ENCODE measurements at places on chromosomes 2 and 18.

GRCh38 chr18:56112013-56112749 is 524.2 kb upstream of the TCF4 start:
- no peak for DNase-seq

- no peak for DNase-seq
Measured at GRCh38 chr2:61807036-61807757, 46.7 kb downstream of the FAM161A start.

GRCh38 chr2:202780514-202781021 is 91.0 kb downstream of the ICA1L start:
- no peak for DNase-seq

GRCh38 chr2:75076088-75076487 is 117.6 kb downstream of the POLE4 start:
- no peak for DNase-seq

DNA sequence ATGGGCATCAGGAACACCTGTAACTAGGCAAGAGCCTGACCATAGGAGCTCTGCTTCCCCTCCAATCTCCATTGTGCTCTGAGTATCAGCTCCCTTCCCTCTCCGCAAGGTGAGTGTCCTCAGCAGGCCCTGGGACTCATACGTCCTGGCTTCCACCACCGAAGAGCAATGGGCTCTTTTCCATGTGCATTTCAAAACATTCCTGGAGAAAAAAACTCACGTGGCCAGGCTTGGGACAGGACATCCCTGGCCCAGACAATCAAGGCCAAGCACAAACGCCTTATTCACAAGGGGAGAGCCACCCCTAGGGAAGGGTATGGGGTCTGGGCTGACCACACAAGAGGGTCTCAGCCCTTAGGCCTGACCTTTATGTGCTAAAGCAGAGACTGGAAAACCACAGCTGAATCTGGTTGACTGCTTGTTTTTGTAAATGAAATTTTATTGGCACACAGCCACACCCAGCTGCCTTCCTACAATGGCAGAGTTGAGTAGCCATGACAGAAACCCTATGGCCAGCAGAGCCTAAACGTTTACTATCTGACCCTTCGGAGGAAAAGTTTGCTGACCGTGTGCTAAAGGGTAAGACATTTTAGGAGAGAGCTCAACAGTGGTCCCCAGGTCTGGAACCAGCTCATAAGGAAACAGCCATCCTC is 175.7 kb upstream of the ARL4C start:
- no peak for DNase-seq

- DNase-seq, result no peak
Measured at GRCh38 chr2:118748245-118748885, 99.1 kb downstream of the EN1 start.

DNA sequence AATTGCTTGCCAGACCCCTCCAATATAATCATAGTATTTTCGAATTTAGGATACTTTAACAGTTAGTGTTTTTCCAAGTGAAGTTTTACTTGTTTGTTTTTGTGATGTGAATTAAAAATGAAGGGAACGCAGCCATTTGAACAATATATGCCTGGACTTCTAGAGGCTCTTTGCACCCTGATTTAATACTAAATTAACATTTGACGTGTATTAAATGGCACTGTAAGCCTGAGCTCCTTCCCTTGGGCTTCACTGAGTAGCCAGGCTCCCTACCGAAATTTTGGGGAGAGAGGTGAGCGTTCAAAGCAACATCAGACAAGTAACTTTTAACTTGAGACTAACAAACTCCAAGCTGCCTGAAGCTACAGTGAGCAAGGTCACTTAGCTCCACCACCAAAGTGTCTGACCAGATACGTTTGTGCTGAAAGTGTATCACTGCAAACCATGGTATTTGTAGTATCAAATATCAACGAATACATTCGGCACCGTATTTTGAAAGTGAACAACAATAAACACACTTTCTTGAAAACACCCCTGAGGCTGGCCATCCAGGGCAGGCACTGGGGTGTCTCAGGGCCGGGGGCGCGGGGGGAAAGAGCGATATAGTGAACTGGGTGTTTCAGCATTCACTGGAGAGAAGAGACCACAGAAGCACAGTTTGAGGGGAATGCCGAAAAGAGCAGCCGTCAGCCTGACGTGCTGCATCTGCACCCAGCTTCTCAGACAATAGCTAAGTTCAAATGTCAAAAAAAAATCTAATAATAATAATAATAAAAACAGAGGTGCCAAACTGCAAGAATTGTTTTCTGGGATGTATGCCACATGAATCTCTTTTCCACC is 7.7 kb upstream of the POU3F3 start:
- DNase-seq, result no peak
